ENCODE measurements at places on chromosomes 1 and 21.

DNA sequence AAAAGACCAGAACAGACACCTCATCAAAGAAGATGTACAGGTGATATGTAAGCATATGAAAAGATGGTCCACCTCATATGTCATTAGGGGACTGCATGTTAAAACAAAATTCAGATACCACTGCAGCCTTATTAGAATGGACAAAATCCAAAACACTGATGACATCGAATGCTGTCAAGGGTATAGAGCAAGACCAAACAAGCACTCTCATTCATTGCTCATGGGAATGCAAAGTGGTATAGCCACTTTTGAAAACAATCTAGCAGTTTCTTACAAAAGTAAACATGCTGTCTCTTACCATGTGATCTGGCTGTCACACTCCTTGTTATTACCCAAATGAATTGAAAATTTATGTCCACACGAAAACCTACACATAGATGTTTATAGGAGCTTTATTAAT is 426.6 kb upstream of the ESRRG start:
- DNase-seq = no peak

GRCh38 chr1:22953740-22954141 is 18.9 kb downstream of the LACTBL1 start:
- DNase-seq = no peak

GRCh38 chr1:171884475-171884874 is 43.2 kb downstream of the DNM3 start:
- DNase-seq = no peak

- DNase-seq = no peak
These were observed 22.3 kb upstream of the PLA2G4A start for GRCh38 chr1:186806477-186806876.

GRCh38 chr1:41330588-41331545 is 30.4 kb upstream of the FOXO6 start:
- DNase-seq = no peak

DNA sequence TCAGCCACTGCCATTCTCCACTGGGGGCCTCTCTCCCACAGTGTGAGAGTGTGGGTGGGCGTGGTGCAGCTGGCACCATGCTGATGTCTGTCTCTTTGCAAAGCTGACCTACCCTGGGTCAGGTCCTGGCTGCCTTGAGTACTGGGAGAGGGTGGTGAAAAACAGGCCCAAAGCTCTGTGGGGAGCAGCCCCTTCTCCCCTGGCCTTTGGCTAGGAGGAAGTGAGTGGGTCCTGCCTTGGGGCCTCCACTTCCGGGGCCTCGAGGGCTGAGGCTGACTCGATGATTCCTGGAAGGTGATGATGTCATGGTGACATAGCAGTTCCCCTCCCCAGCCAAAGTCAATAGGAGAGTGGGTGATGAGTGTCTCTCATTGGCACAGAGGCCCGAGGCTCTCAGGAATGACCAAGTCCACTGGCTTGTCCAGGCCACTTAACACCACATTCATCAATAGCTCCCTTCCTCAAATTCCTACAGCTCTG is 53.0 kb downstream of the IER5 start:
- peak; percentile 84 for DNase-seq

DNA sequence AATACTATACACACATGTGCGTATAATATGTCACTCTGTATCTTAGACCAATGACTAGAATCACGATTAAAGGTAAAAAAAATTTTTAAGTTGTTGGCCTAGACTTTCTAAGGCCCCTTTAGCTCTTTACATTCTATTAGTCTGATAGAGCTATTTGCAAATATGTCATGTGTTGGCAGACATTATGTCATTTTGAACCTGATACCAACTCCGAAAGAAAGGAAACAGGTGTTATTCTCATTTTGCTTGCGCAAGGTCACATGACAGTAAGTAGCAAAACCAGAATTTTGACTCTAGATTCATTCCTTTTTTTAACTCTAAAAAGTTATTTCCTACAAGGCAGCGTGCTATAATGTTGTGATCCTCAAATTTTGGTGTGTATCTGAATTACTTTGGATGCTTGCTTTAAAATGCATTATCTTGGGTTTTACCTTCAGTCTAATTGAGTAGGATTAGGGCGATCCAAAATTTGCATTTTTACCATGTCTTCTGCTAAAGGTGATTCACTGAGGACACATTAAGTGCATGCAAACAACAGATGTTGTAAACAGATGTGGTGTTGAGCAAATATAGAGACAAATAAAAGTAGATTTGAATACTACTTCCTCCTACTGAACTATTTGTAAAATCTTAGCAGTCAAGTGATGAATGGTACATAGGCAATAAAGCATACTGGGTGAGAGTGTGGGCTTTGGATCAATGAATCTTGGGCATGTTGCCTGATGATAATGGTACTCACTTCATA is 63.5 kb upstream of the KIAA1614 start:
- DNase-seq = no peak

GRCh38 chr1:116433275-116434257 is 60.5 kb downstream of the ATP1A1 start:
- peak; percentile 87 for DNase-seq

- DNase-seq = no peak
These were observed 189.1 kb downstream of the RASAL2 start for GRCh38 chr1:178282949-178283367.

DNA sequence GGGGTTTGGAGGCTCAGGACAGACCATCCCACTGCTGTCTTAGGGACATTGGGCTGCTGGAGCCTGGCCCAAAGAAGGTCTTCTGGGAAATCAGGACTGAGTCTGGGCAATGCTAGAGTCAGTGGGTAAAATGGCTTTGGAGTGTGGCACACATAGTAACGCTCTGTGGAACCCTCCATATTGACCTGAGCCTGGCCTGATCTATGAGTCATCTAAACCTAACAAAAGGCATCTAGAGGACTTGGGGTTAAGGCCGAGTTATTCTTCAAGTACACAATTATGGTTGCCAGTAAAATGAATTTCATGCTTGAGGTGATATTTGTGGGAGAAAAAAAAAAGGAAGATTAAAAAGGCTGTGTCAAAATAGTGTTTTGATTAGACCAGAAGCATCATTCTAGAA is 77.7 kb downstream of the ST6GALNAC5 start:
- DNase-seq = no peak

- no peak for DNase-seq
These were observed 68.4 kb downstream of the GDAP2 start for GRCh38 chr1:117860896-117861610.

DNA sequence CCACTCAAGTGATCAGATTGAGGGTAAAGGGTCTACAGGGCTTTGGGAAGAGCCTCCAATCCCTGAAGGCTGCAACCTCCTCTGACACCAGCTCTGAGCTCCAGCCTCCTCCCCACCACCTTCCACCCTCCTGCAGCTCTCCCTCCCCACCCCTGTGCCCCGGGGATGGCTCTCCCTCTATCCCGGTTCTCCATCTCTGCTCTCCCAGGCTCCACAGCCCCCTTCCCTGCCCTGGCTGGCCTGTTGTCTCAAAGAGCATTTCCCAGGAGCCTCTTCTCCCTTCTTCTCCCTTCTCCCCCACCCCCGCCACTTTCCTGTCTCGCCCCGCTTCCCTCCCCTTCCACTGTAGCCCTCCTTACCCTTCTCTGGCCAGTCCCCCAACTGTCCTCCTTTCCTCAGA is 1.1 kb downstream of the PLEKHA6 start:
- DNase-seq = no peak

DNA sequence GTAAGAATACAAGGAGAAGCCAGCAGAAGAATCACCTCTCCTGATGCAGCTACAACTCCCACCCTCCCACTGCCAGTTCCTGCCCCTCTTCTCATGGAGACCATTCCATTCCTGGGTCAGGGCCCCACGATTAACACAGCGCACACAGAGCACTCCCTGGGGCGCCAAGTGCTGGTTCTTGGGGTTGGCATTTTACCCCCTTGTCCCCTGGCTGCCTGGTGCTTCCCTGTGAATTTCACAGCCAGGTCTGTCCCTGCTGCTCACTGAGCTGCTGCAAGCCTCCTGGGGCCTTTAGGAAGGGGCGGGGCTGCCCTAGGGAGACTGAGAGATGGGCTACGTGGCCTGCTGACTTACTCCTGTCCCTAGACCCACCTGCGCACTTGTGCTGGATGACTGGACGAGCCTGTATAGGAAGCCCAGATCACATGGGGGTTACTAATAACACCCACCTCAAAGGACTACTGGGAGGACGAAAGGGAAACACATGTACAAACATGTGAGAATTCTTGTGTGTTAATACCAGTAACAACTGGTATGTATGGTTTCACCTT is 4.8 kb downstream of the ZNF672 start:
- DNase-seq = no peak

DNA sequence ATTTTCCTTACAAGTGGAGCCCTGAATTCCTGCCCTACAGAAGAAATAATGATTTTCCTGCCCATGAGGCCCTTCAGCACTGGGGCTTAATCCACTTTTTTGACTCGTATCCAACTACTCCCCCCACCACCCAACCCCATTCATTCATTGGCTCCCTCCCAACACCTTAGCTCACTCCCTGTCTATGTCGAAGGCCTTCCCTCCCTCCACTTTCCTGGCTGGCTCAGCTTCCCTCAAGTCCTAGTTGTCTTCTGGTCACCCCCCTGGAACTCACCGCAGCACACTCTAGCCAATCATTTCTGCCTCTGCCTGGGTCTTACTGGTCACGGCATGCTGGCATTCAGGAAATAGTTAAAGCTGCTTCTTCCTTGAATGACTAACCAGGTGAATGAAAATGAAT is 118.9 kb downstream of the PGBD5 start:
- DNase-seq = no peak

DNA sequence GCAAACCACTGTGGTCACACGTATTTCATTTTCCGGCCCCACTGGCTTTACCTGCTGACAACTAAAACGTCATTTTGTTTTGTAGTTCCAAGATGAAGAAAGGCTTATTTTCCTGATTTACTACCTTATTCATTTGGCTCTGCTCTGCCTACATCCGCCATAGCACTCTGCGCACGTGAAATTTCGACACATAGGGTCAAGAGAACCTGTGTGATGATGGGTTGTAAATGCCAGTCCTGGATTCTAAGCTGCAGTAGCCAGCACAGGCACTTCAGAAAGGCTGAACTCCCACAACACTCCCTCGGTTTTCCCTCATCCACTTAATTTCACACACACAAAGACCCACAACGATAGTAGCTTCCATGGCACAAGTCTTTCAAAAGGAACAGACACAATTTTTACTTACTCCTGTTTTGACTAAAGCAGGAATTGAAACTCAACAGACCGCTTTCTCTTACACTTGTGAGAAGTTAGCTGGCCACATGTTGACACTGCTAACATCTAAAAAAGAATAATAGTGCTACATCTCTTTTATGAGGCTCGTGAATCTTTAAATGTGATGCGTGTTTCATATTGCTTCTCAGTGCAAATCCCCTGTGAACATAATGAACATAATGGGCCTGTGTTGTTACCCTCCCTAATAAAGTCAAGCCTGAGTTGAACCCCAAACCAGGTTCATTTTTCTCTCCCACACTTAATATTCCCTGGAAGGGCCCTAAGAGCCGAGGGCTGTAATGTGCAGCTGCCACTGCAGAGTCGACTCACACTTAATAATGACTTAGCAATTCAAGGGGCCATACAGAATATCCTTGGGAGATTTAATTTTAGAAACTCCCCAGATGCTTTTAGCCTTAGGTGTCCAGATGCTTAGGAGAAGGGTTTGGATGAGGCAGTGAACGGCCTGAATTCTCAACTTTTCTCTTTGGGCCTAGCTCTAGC is 1.5 kb upstream of the RUNX1 start:
- DNase-seq = no peak

GRCh38 chr1:244322791-244323521 is 128.8 kb downstream of the ADSS2 start:
- DNase-seq = no peak

- peak; percentile 22 for DNase-seq
These were observed 38.2 kb upstream of the H6PD start for GRCh38 chr1:9196129-9197040.

- peak; percentile 27 for DNase-seq
These were observed 36.6 kb upstream of the HMGN1 start for GRCh38 chr21:39385299-39386145.

DNA sequence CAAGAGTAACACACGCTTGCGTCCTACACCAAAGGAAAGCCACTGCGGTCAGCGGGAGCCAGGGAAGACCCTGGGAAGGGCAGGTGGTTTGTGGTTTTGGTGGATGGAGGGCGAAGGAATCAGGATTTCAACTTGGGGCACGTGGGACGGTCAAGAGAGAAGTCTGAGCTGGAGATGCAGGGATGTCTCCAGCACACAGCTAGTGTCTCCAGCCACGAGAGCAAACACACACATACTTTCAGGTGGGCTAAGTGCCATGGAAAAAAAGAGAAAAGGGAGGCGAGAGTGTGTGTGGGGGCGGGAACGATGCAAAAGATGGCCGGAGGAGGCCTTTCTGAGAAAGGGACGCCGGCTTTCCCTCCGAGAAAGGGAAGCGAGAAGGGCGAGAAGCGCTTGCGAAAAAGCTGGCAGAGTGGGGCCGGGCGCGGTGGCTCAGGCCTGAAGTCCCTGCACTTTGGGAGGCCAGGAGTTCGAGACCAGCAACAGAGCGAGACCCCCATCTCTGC is 1.4 kb upstream of the SRRM1 start:
- DNase-seq = no peak

GRCh38 chr1:62637392-62638105 is 40.2 kb downstream of the ANGPTL3 start:
- DNase-seq = no peak

GRCh38 chr1:22418933-22419382 is 32.7 kb upstream of the ZBTB40 start:
- no peak for DNase-seq

DNA sequence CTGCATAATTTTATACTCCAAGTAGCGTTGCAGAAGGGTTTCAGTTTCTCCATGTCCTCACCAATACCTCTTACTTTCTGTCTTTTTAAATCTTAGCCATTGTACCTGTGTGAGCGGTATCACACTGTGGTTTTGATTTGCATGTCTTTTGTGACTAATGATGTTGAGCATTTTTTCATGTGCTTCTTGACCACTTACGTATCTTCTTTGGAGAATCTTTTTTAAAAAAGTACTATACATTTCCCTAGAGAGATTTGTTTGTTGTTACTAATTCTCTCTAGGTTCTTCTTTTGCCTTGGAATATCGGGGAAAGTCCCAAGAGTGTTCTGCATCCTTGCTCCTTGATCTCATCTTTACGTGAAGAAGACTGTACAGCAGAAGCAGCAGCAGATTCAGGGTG is 81.8 kb upstream of the WARS2 start:
- DNase-seq = no peak

DNA sequence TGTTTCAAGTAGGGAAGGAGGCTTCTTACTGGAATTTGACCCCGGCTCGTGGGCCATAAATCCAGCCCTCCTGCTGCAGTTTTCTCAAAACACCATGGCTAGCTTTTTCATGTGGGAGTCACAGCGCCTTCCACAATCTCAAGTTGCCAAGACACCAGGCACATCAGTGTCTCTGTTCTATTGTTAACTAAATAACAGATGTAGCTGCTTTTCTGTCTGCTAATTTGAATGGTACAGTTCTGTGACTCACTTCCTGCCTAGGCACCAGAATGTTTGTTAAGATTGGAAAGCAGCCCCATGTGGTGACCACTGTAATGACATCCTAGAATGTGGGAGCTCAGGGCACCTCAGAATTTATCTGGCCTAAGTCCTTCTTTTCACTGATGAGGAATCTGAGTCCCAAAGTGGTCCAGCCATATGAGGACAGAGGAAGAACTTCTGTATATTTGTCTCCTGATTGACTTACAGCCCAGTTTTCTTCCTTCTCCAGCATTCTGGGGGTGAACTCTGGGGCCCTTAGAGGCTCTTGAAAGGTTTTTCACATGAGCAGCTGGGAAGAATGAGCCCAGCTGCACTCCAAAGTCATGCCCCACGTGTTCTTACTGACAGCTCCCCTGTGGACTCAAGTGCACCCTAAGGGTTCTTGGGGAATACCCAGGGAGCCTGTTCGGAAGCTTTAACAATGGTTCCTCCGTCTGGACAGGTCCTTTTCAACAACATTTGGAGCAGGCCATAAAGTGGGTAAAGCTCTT is 27.5 kb downstream of the TRIM45 start:
- DNase-seq = peak; percentile 20

GRCh38 chr1:85327759-85328158 is 51.3 kb upstream of the BCL10 start:
- no peak for DNase-seq

Measured in hematopoietic multipotent progenitor cell treated with erythropoietin and hydrocortisone succinate and interleukin-3 and kit ligand, for 15 days (in vitro differentiated cells).